CD4-positive, alpha-beta T cell treated with Interleukin-12 subunit alpha and Interleukin-12 subunit beta, for 1 hour (primary cell): ENCODE measurements at places on chromosomes 11 and 22.
A peak's percentile ranks its signal among the peaks of the same experiment; 100 is the strongest.

- DNase-seq, result no peak
Measured at GRCh38 chr11:14882196-14882595, 9.8 kb downstream of the CYP2R1 start.

GRCh38 chr11:3824714-3825472 lies 15.9 kb downstream of the RHOG start:
- DNase-seq, result peak; percentile 86

DNA sequence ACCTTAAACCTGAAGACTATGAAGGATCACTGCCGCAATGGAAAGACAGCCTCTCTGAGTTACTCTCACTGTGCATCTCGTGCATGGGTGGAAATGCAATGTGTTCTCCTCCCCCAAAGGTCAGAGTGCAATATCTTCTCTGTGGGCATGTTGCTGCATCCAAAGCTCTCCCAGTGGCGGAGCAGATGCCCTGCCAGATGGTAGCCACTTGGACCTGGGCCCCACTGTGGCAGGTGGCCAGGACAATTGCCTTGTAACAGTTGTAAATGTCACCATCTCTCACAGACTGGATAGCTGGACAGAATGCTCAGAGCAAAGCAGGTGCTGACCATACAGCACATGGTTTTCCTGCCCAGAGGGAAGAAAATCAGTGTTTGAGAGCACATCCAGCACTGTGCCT lies 542.0 kb downstream of the FAM181B start:
- DNase-seq, result no peak

GRCh38 chr11:26096451-26096850 lies 235.5 kb upstream of the ANO3 start:
- no peak for DNase-seq

GRCh38 chr11:79371724-79372123 lies 69.1 kb downstream of the TENM4 start:
- DNase-seq, result no peak

GRCh38 chr11:27280140-27280539 lies 82.9 kb downstream of the CCDC34 start:
- DNase-seq, result no peak

- no peak for DNase-seq
Measured at GRCh38 chr11:10541561-10541930, 559 bp upstream of the RNF141 start.

GRCh38 chr11:2077061-2077802 lies 62.0 kb downstream of the IGF2 start:
- DNase-seq, result no peak

DNA sequence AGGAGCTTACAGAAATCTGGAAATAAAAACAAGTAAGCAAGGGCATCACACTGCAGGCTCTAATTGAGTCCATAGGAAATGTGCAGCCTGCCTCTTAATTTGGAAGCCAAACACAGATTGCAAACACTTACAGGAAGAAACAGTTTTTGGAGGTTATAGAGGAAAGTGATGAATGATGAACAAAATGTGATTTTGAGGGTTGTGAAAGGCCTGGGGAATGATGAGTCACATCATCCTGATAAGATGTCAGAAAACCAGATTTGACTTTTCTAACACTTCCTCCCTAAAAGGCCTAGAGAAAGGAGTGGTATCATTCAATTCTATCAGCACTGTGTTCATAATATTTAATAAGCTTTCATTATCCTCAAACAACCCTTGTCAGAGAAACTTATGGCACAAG lies 96.6 kb upstream of the POU2AF2 start:
- no peak for DNase-seq

GRCh38 chr11:118448294-118448693 lies 12.0 kb downstream of the KMT2A start:
- no peak for DNase-seq

GRCh38 chr22:25060522-25061071 lies 108.1 kb downstream of the KIAA1671 start:
- DNase-seq, result peak; percentile 44

GRCh38 chr11:69113646-69114340 lies 41.9 kb upstream of the SMIM38 start:
- DNase-seq, result no peak

GRCh38 chr22:49426618-49427266 lies 400.9 kb downstream of the BRD1 start:
- DNase-seq, result no peak

- DNase-seq, result no peak
Measured at GRCh38 chr22:45945621-45946106, 31.3 kb downstream of the WNT7B start.

- no peak for DNase-seq
Measured at GRCh38 chr11:112961751-112962578, 745 bp downstream of the NCAM1 start.

GRCh38 chr11:122330279-122330965 lies 214.4 kb upstream of the BLID start:
- DNase-seq, result no peak

- DNase-seq, result peak; percentile 77
Measured at GRCh38 chr22:37267135-37267587, 15.1 kb upstream of the CYTH4 start.
